ENCODE measurements at places on chromosomes 1 and 21. TPM values are rescaled to one million over a fixed set of nuclear protein-coding genes. Genes with fewer than 3 reads are reported as not detected.

PIAS3 gene
- total RNA-seq, result 27.2 TPM

DNA sequence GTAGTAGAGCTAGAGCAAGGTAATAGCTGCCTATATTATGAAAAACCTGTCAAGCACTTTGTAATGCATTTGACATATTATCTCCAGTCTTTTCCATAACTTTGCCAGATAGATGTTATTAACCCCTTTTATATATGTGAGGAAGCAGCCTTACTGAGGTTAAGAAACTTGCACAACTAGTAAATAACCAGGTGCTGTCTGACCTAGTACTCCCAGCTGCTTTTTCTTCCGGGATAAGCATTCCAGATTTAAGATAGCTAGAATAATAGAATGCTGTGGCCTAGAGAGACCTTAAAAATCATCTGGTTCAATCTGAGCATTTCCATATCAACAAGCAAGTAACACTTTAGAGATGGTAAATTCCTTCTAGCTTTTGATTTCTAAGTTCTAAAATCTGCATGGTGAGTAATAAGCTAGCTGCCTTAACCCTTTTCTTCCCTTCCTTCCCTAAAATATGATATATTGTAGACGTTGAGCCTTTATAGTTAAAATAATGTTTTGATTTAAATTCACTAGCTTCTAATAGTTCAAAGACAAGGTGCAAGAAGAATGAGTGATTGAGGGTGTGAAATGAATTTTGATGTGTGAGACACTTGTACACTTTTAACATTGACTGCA lies 1.8 kb downstream of the SH3GLB1 start:
- no peak overlapping the region for H3K27ac ChIP-seq
- H3K4me3 ChIP-seq, result peak overlapping the region; percentile 93
- no peaks in the 10 kb centered on the region for H3K27me3 ChIP-seq
- no peak for DNase-seq
- H3K4me1 ChIP-seq, result peaks cover 4% of the 10 kb centered on the region

- H3K4me3 ChIP-seq, result no peak overlapping the region
- H3K27ac ChIP-seq, result no peak overlapping the region
These were observed 151.6 kb upstream of the UBE2U start for GRCh38 chr1:64051796-64052195.

GRCh38 chr1:216222288-216222687 lies 201.0 kb downstream of the USH2A start:
- H3K27me3 ChIP-seq, result no peaks in the 10 kb centered on the region
- no peak overlapping the region for H3K27ac ChIP-seq
- H3K36me3 ChIP-seq, result no peaks in the 10 kb centered on the region
- no peak for DNase-seq

DNA sequence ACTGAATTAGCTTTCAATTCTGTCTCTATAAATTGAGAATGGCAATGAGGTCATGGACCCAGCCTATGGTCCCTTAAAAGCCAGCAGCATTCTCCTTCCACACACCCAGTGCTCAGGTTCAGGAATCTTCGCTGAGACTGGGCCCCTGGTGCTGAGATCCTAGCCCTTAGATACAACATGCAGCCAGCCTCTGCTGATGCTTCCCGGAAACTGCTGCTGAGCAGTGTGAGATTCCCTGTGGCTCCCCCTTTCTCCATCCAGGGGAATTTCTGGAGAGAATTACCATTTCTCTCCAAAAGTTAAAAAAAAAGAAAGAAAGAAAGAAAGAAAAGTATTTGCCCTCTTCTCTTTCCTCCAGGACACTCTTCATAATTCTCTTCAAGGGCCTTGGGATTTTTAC lies 31.7 kb upstream of the RALGPS2 start:
- no peak overlapping the region for H3K27ac ChIP-seq
- no peaks in the 10 kb centered on the region for H3K36me3 ChIP-seq
- H3K4me3 ChIP-seq, result no peak overlapping the region
- no peaks in the 10 kb centered on the region for H3K4me1 ChIP-seq

- H3K27me3 ChIP-seq, result peaks cover 17% of the 10 kb centered on the region
- H3K27ac ChIP-seq, result no peak overlapping the region
- H3K36me3 ChIP-seq, result no peaks in the 10 kb centered on the region
- H3K4me3 ChIP-seq, result no peak overlapping the region
These were observed 2.3 kb upstream of the GIPC2 start for GRCh38 chr1:78043436-78043835.

TFF2 gene
- total RNA-seq, result not detected

C8A gene
- 0.12 TPM for total RNA-seq

DNA sequence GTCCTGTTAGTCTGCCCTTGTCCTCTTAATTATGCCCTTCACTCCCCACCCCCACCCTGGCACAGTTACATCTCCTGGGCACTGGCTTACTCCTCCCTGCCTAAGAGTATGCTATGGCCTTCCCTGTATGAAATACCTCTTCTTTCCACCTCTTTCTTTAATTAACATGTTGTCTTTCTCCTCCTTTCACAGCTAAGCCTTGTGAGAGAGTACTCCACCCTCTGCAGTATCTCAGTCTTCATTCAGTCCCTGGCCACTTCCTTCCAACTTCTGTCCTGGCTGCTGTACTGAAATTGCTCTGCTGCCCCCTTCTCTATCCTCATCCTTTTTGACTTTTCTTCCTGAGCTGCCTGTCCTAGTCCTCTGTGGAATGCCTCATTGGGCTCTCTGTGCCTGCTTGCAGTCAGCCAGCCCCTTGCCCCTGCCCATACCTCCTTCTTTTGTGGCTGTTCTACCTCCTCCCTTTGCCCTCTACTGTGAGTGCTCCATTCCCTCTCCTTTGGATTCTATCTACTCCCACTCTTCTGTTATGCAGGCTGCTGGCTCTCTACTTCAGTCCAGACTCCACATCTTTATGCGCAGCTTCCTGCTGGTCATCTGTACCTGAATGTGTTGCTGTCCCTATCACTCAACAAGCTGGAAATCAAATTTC lies 8.3 kb downstream of the NOS1AP start:
- H3K4me3 ChIP-seq, result no peak overlapping the region
- no peaks in the 10 kb centered on the region for H3K36me3 ChIP-seq
- H3K27me3 ChIP-seq, result no peaks in the 10 kb centered on the region
- no peak for DNase-seq
- H3K4me1 ChIP-seq, result no peaks in the 10 kb centered on the region
- no peak overlapping the region for H3K27ac ChIP-seq

FAM72A gene
- 1.5 TPM for total RNA-seq

GRCh38 chr21:14600569-14601297 lies 54.6 kb upstream of the SAMSN1 start:
- H3K4me1 ChIP-seq, result no peaks in the 10 kb centered on the region
- H3K27me3 ChIP-seq, result no peaks in the 10 kb centered on the region
- H3K4me3 ChIP-seq, result no peak overlapping the region
- no peaks in the 10 kb centered on the region for H3K36me3 ChIP-seq
- DNase-seq, result no peak

- no peak overlapping the region for H3K4me3 ChIP-seq
- no peaks in the 10 kb centered on the region for H3K27me3 ChIP-seq
- no peak for DNase-seq
- peaks cover 18% of the 10 kb centered on the region for H3K4me1 ChIP-seq
These were observed 46.1 kb upstream of the MTF2 start for GRCh38 chr1:93033029-93033428.

DNA sequence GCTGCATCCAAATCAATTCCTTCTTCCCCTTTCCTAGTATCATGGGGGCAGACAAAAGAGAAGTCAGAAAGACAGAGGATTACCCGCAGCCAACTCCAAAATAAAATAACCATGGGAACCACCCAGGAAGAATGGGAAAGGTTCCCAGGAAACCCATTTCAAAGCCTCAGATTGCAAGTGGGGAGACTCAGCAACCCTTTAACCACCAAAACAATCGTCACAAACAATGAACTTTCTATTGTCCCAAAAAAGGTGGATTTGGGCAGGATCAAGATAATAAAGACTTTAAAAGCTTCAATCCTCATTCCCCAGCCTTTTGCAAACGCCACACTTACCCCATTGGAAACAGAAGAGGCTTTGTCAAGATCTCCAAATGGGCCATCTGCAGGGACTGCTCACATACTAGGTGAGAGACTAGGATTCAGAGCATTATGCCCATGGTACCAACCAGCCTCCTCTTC lies 5.1 kb downstream of the TIAM1 start:
- peaks cover 12% of the 10 kb centered on the region for H3K4me1 ChIP-seq
- no peaks in the 10 kb centered on the region for H3K27me3 ChIP-seq
- H3K4me3 ChIP-seq, result no peak overlapping the region
